ENCODE measurements at places on chromosomes 7 and 10. TPM values are rescaled to one million over a fixed set of nuclear protein-coding genes. Genes with fewer than 3 reads are reported as not detected.

Gene PILRA
- 0.89 TPM for total RNA-seq

Gene WDR86
- 8.6 TPM for total RNA-seq

Gene PDK4
- total RNA-seq, result under 0.01 TPM

Gene CREB5
- total RNA-seq, result 4.5 TPM

All from smooth muscle cell of the umbilical artery (primary cell).